ENCODE measurements at places on chromosomes 1 and 21. TPM values are rescaled to one million over a fixed set of nuclear protein-coding genes. Genes with fewer than 3 reads are reported as not detected.

Gene FMN2
- 7.2 TPM for polyA plus RNA-seq

Gene AIRE
- not detected for polyA plus RNA-seq

Gene SYT11
- polyA plus RNA-seq: 37.0 TPM

Gene HSF2BP
- polyA plus RNA-seq: 1.1 TPM

Gene F13B
- polyA plus RNA-seq: not detected

Gene LAMB3
- polyA plus RNA-seq: 14.1 TPM

Gene S100A6
- polyA plus RNA-seq: 895 TPM

Gene AMY2B
- polyA plus RNA-seq: 2.8 TPM

Gene BEND5
- 4.3 TPM for polyA plus RNA-seq

Gene OR6K3
- polyA plus RNA-seq: not detected

Gene IL10
- not detected for polyA plus RNA-seq

Gene TMEM52
- polyA plus RNA-seq: 3.8 TPM

Gene NOS1AP
- 0.03 TPM for polyA plus RNA-seq

Gene FCRL6
- not detected for polyA plus RNA-seq

Gene AK2
- polyA plus RNA-seq: 191 TPM

Gene SLC30A1
- 7.2 TPM for polyA plus RNA-seq

Data from SK-N-SH (cell line).